ENCODE measurements at places on chromosomes 4 and X.

GRCh38 chr4:174245714-174246113, 37.8 kb downstream of the FBXO8 start:
- DNase-seq = no peak

DNA sequence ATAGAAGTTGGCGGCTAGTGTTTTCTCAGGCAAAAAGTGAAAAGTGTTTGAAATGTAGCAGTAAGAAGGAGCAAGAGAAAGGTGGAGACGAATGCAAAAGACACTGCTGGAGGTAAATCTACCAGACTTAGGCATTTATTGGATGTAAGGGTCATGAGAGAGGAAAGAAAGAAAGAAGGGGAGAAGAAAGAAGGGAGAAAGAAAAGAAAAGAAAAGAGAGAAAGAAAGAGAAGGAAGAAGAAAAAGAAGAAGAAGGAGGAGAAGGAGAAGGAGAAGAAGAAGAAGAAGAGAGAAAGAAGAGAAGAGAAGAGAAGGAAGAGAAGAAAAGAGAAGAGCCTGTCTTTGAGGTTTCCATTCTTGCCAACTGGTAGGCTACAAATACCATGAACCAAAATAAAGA, 31.2 kb downstream of the OPHN1 start:
- DNase-seq = no peak

- DNase-seq = no peak
Measured at GRCh38 chr4:17623451-17624001, 9.1 kb downstream of the MED28 start.

- peak; percentile 63 for DNase-seq
Measured at GRCh38 chr4:3302173-3302785, 9.5 kb downstream of the RGS12 start.

DNA sequence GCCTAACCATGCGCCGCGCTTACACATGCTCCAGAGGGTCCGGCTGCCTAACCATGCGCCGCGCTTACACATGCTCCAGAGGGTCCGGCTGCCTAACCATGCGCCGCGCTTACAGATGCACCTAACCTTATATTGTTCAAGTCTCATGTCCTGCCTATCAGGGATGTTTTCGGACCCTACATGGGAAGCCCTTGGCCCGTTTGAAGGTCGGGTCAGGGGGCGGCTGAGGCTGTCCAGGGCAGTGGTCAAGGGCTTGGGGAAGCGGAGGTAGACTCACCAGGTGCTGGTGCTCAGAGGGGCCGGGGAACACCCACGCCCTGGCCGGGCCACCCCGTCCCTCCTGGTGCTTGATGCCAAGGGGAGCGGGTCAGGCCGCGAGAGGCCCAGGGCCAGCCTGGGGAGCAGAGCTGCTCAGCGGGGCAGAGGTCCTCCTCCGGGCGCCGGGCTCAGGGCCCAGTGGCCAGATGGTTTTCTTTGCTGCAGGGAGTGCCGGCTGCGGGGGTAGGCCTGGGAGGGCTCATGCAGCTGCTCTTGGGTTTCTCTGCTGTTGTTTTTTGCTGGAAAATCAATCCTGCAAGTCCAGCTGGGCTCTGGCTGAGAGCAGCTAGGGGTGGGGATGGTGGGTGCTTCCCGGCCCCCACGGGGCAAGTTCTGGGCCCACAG, 35.4 kb upstream of the SPON2 start:
- DNase-seq = no peak

GRCh38 chr4:5553801-5554200, 154.6 kb downstream of the EVC2 start:
- no peak for DNase-seq

DNA sequence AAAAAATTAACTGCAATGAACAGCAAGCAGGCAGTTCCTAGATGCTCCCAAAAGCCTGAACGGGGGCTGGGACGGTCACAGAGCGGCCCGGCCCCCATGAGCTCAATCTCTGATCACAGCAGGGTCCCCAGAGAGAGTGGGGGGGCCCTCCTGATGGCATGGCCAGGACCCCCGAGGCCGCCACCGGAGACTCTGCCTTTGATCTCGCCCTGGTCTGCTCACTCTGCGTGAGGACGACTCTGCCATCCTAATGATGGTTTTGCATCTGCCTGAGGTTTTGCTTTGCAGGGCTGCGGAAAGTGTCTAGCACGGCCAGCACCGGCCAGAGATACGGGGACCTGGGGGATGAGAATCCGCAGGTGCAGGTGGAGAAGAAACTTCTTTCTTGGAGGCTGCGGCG, 103.8 kb downstream of the SHOX start:
- DNase-seq = no peak

DNA sequence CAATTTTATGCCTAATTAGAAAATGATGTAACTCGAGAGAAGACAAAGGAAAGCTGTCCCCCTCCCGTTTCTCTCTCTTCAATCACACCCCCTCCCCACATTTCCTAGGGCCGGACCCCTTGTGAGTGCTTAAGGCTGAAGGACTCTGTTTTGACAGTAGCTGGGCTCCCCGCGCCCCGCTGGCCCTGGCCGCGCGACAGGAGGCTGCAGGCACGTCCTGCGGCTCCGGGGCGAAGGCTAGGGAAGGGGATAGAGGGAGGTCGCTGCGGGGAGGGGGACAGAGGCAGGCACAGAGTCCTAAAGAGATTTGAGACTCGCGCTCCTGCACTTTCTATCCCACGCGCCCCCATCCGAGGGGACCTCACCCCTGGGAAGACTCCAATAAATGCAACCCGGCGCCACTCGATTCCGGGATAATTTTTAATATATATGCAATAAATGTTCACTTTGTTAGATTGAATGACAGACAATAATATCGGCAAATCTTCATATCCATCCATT, 56.2 kb upstream of the TMEM33 start:
- no peak for DNase-seq

- DNase-seq = no peak
Measured at GRCh38 chr4:48493452-48494100, 3.5 kb downstream of the ZAR1 start.

DNA sequence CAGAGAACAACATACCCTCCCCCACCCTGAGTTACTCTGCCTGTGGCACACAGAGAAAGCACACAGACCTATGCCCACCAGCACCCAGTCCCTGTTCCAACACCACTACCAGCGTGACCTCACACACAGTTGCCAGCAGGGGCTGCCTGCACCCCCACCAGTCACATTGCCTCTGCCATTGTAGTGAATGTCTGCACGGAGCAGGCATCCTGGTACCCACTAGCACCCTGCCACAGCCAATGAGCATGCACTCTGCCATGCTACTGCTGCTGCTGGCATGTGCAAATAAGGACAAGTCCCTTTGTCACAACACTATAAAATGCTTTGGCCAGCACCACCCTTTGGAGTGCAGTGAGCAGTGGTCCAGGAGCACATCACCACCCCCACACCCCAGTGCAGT, 47.1 kb downstream of the DACH2 start:
- no peak for DNase-seq

- DNase-seq = no peak
Measured at GRCh38 chr4:113293674-113294073, 244.2 kb downstream of the ANK2 start.

DNA sequence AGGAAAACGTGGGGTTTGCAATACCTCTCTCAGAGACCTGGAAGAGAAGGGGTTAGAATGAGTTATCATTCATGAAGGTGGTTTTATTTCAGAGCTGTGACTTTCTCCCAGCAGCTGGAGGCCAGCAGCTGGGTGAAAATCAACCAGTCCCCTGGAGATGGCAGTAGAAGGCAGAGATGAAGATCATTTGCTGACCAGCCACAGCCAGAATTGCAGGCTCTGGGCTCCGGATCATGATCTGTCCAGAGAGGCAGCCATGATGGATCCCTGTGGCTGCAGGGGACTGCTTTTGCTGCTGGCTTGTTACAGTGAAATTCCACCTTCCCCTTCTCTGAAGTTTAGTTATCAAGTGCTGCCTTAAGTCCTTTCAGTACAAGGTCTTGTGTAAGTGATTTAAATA, 46.9 kb upstream of the TAB3 start:
- no peak for DNase-seq

GRCh38 chr4:187656959-187657358, 338.6 kb upstream of the ZFP42 start:
- no peak for DNase-seq

DNA sequence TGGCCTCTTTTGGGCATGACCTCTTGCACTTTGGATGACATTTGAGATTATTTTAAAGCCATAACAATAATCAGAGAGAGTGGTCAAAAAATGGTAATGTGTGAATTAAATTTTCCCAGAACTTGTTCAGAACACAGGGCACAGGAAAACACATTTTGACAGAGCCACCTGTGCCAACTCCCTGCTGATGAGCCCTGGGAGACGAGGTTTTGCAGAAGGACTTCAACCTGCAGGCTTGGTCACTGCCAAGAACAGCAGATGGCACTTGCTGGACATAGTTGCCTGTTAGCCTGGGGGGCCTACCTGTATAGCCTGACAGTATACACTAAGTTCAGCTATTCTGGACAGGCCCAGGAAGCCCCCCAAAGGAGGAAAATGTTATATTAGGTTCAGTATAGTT, 277.8 kb upstream of the EMCN start:
- no peak for DNase-seq

DNA sequence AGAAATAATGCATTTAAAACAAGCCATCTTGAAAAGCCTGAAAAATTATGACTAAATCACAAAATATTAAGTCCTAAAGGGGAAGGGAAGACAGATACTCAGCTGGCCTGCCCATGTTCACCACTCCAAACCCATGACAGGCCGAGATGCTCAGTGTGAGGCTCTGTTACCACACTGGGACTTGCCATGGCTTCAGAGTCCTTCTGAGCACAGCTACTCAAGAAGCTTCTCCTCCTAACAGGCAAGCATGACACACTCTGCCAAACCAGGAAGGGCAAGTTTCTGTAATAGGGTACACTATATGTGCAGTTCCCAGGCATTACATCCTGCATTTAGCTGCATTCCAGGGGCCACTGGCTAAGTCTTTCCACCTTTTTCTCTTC, 34.0 kb upstream of the CYBB start:
- no peak for DNase-seq

DNA sequence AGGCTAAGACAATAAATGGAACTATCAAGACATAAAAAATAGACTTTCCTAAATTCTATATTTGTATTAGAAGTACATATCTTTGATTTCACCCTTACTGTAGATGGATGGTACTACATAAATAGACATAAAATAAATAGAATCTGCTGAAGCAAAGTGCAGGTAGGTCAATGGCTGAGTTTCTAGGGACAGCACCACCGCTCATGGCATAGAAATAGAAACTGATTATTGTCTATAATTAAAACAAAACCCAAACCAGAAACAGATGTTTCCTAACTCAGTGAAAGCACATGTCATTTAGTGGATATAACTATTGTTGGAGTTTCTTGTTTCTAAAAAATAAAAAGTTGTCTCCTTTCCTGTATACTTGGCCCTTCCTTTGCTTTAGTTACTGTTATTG, 387.3 kb upstream of the ADGRL3 start:
- no peak for DNase-seq

DNA sequence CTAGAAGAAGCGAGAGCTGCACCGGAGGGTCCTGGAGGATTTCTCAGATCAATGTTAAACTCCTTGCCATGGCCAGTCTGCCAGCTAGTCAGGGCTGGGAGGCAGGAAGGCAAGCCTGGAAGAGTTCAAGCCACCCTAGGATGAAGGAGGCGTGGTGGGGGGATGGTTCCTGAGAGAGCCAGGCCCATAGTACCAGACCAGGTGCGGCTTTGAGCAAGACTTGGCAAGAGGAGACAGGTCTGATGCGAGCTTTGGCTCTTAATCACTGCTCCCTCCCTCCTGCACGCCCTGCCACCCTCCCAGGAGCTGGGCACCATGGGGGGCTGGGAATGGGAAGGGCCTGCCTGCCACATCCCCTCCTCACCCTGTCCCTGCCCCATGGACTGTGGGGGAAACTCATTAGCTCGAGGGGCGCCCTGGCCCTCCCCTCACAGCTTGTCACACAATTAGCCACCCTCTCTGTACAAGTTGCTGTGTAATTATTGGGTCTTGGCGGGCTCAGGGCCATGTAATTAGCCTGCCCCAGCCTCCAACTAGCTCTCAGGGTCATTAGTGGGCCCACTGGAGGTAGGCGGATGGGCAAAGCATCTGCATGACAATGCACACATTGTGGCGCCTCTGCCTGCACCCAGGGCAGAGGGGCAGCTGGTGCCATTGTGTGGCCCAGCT, 50.3 kb downstream of the EFNB1 start:
- no peak for DNase-seq

- no peak for DNase-seq
Measured at GRCh38 chrX:40132751-40133150, 35.0 kb upstream of the BCOR start.

DNA sequence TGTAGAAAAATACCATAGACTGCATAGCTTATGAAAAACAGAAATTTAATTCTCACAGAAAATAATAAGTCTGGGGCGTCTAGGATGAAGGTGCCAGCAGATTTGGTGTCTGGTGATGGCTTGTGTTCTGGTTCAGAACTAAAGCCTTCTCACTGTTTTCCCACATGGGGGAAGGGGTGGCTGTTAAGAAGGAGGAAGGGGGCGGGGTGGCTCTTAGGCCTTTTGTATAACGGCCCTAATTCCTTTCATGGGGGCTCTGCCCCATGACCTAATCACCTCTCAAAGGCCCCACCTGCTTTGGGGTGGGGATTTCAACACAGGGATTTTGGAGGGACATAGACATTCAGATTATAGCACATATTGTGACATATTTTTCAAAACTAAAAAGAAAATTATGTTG, 173.2 kb upstream of the TECRL start:
- DNase-seq = no peak

DNA sequence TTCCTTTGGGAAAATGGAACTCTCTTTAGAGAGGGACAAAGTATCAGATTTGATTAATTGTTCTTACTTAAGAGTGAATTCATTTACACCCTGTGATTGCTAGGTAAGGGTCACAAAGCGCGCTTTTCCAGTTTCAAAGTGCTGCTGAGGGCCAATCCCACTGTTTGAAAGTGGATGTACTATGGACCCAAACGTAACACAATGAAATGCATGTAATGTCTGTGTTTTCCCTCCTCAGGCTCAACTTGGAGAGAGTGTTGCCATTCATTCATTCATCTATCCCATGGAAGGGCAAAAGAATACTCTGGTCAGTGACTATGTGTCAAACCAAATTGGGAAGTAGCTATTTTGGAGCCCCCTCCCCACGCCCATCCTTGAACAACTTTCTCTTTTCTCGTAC, 16.1 kb downstream of the IGSF1 start:
- DNase-seq = no peak

- peak; percentile 11 for DNase-seq
Measured at GRCh38 chrX:66408507-66408906, 230.4 kb downstream of the EDA2R start.

GRCh38 chrX:9327747-9328145, 137.1 kb upstream of the TBL1X start:
- DNase-seq = peak; percentile 9

- DNase-seq = peak; percentile 84
Measured at GRCh38 chr4:14783011-14783877, 219.0 kb upstream of the CPEB2 start.

All from activated CD4-positive, alpha-beta T cell treated with anti-CD3 and anti-CD28 coated beads, Interleukin-2, Interleukin-6, amounts not matched to agents 100 ng/mL and 50 ng/mL, durations not matched to agents 16 hours and 8 hours (primary cell).